ENCODE measurements at places on chromosomes 16 and 17. TPM values are rescaled to one million over a fixed set of nuclear protein-coding genes. Genes with fewer than 3 reads are reported as not detected.

DNA sequence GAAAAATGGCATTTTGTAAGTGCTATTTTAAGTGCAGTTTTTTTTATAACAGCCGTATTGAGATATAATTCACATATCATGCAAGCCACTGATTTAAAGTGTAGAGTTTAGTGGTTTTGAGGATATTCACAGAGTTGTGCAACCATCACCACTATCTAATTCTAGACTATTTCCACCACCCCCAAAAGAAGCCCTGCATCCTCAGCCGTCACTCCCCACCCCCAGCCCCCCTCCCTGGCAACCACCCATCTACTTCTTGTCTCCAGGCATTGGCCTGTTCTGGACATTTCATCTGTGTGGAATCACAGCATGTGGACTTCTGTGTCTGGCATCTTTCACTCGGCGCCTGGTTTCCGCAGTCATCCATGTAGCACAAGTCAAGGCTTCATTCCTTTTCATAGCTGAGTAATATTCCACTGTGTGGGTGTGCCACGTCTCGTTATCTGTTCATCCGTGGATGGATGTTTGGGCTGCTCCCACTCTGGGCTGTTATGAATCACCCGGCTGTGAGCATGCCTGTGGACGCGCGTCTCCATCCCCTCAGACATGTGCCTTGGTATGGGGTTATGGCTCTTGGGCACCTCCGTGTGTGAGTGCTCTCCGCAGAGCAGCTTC is 138.4 kb upstream of the CIBAR2 start:
- no peak for DNase-seq

DNA sequence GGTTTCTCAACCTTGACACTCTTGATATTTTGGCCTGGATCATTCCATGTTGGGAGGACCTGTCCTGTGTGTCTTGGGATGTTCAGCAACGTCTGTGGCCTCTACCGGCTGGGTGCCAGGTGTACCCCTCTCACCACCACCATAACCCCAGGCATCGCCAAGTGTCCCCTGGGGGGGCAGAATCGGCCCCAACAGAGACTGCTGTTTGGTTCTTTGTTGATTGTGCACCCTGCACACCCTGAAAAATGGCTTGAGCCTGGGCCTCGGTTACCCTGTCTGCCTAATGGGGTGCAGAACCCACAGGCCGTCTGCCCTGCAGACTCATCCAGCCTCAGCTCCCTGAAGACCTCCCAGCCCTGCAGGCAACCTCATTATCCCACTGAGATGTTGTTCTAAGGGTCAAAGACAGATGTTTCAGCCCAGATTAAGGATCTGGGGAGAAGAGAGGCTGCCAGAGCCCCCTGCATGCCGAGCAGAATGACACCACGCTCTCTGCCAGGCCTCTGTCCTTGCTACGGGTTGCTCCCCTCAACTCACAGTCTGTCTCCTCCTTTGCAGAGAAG is 9.2 kb downstream of the CACNG1 start:
- no peak for DNase-seq

GRCh38 chr17:64460955-64461354 is 12.0 kb downstream of the MILR1 start:
- DNase-seq: peak; percentile 44

GRCh38 chr16:79839466-79840341 is 239.2 kb upstream of the MAF start:
- DNase-seq: peak; percentile 76

- no peak for DNase-seq
Measured at GRCh38 chr17:79832218-79833109, 6.8 kb downstream of the CBX4 start.

- DNase-seq: no peak
Measured at GRCh38 chr16:86525696-86526095, 15.4 kb downstream of the FOXF1 start.

- no peak for DNase-seq
Measured at GRCh38 chr16:35733278-35733965, 2274.0 kb downstream of the TP53TG3F start.

DNA sequence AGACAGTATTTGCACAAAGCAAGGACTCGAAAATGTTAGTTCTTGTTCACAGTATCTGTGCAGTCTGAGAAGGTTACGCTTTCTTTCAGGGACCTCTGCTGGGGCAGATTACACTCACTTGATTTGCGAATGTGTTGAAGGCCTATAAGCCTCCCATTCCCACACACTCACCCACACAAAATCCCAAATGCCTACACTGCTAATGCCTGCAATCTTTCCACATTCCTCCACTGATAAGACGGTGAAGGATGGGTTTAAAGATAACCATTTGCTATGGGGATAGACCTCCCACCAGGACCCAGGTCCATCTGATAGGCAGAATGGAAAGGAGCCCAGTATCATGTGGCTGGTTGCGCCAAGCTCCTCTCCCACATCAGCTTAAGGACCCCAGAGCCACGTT is 394.9 kb upstream of the SALL1 start:
- DNase-seq: no peak

GRCh38 chr16:26930786-26931581 is 135.7 kb upstream of the C16orf82 start:
- DNase-seq: no peak

- DNase-seq: no peak
Measured at GRCh38 chr16:51166091-51166490, 15.0 kb upstream of the SALL1 start.

The LDHD gene
- polyA plus RNA-seq: not detected

The CNTD1 gene
- polyA plus RNA-seq: 0.97 TPM

The RDM1 gene
- 0.62 TPM for polyA plus RNA-seq

The GP1BA gene
- 0.80 TPM for polyA plus RNA-seq

The PRKCB gene
- polyA plus RNA-seq: 0.75 TPM

The RUNDC3A gene
- 0.92 TPM for polyA plus RNA-seq

The MMP25 gene
- not detected for polyA plus RNA-seq

The DNAI2 gene
- not detected for polyA plus RNA-seq

The DYNLL2 gene
- polyA plus RNA-seq: 36.9 TPM
